ENCODE measurements at places on chromosomes 6 and 20. TPM values are rescaled to one million over a fixed set of nuclear protein-coding genes. Genes with fewer than 3 reads are reported as not detected.

ADGRG6 gene
- polyA plus RNA-seq, result 6.4 TPM

KHDC1L gene
- 0.31 TPM for polyA plus RNA-seq

TNXB gene
- polyA plus RNA-seq, result 21.3 TPM

ENPP4 gene
- polyA plus RNA-seq, result 16.6 TPM

ANKS1A gene
- polyA plus RNA-seq, result 10.4 TPM

C6orf132 gene
- 11.3 TPM for polyA plus RNA-seq

PHACTR1 gene
- 35.4 TPM for polyA plus RNA-seq

LINC00237 gene
- 0.03 TPM for polyA plus RNA-seq

GJA10 gene
- not detected for polyA plus RNA-seq

OR12D3 gene
- polyA plus RNA-seq, result not detected

CST5 gene
- polyA plus RNA-seq, result 0.65 TPM

WFDC12 gene
- polyA plus RNA-seq, result 4.9 TPM

GSTA4 gene
- polyA plus RNA-seq, result 115 TPM

LTB gene
- 9.8 TPM for polyA plus RNA-seq

CENPW gene
- polyA plus RNA-seq, result 3.8 TPM

SLC17A1 gene
- not detected for polyA plus RNA-seq

TXLNB gene
- polyA plus RNA-seq, result 1.1 TPM

PACSIN1 gene
- polyA plus RNA-seq, result 0.02 TPM

GRM4 gene
- polyA plus RNA-seq, result 0.06 TPM

ADGB gene
- 1.4 TPM for polyA plus RNA-seq

GSTA1 gene
- polyA plus RNA-seq, result 65.0 TPM

ERVFRD-1 gene
- polyA plus RNA-seq, result 0.06 TPM

CRYBG1 gene
- 5.7 TPM for polyA plus RNA-seq

PDE10A gene
- polyA plus RNA-seq, result 1.2 TPM

RGS17 gene
- polyA plus RNA-seq, result 0.17 TPM

MAK gene
- 2.1 TPM for polyA plus RNA-seq

SLC22A3 gene
- polyA plus RNA-seq, result 9.5 TPM

MPIG6B gene
- 0.45 TPM for polyA plus RNA-seq

IL20RA gene
- 3.7 TPM for polyA plus RNA-seq

STX7 gene
- 14.8 TPM for polyA plus RNA-seq

DEFB112 gene
- polyA plus RNA-seq, result not detected

RNF182 gene
- 1.5 TPM for polyA plus RNA-seq

FAM184A gene
- polyA plus RNA-seq, result 26.6 TPM

NEURL2 gene
- polyA plus RNA-seq, result 1.5 TPM

SEMG1 gene
- not detected for polyA plus RNA-seq

APCDD1L gene
- polyA plus RNA-seq, result 0.02 TPM

TOMM34 gene
- polyA plus RNA-seq, result 24.7 TPM

TCP11 gene
- polyA plus RNA-seq, result 0.16 TPM

SYCP2L gene
- polyA plus RNA-seq, result 0.49 TPM

TSPO2 gene
- polyA plus RNA-seq, result 0.07 TPM

PRICKLE4 gene
- 4.1 TPM for polyA plus RNA-seq

COL11A2 gene
- 1.0 TPM for polyA plus RNA-seq

PACRG gene
- polyA plus RNA-seq, result 4.3 TPM

IP6K3 gene
- 1.3 TPM for polyA plus RNA-seq

RAMACL gene
- 0.30 TPM for polyA plus RNA-seq

RAB22A gene
- 6.0 TPM for polyA plus RNA-seq

RGL2 gene
- polyA plus RNA-seq, result 75.4 TPM

DLK2 gene
- polyA plus RNA-seq, result 1.1 TPM

NMBR gene
- not detected for polyA plus RNA-seq

XKR7 gene
- polyA plus RNA-seq, result 0.08 TPM

PLCB1 gene
- polyA plus RNA-seq, result 1.6 TPM

ZNF165 gene
- polyA plus RNA-seq, result 5.2 TPM

AIG1 gene
- 19.9 TPM for polyA plus RNA-seq

FAM83C gene
- polyA plus RNA-seq, result not detected

CD24 gene
- 44.9 TPM for polyA plus RNA-seq

MUC22 gene
- 0.02 TPM for polyA plus RNA-seq

TRIM40 gene
- polyA plus RNA-seq, result 0.08 TPM

GMPR gene
- polyA plus RNA-seq, result 16.2 TPM

Data from lung (tissue), 17 donors.